ENCODE measurements at places on chromosomes 16 and 17. TPM values are rescaled to one million over a fixed set of nuclear protein-coding genes. Genes with fewer than 3 reads are reported as not detected.
A peak's percentile ranks its signal among the peaks of the same experiment; 100 is the strongest.

The SDR42E1 gene
- 0.10 TPM for polyA plus RNA-seq

DNA sequence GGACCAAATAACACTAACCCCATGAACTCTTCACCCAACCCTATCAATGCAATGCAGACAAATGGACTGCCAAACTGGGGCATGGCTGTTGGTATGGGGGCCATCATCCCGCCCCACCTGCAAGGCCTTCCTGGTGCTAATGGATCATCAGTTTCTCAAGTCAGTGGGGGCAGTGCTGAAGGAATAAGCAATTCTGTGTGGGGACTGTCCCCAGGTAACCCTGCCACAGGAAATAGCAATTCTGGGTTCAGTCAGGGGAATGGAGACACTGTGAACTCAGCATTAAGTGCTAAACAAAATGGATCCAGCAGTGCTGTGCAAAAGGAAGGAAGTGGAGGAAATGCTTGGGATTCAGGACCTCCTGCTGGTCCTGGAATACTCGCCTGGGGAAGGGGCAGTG is 78.9 kb downstream of the TMC6 start:
- no peak for DNase-seq
- H3K4me1 ChIP-seq: no peaks in the 10 kb centered on the region
- H3K27ac ChIP-seq: no peak overlapping the region
- H3K27me3 ChIP-seq: no peaks in the 10 kb centered on the region
- no peaks in the 10 kb centered on the region for H3K36me3 ChIP-seq

GRCh38 chr17:6654841-6655731 is 3.5 kb downstream of the C17orf100 start:
- DNase-seq: peak; percentile 52
- H3K27ac ChIP-seq: no peak overlapping the region
- no peak overlapping the region for H3K4me3 ChIP-seq
- peaks cover under 1% of the 10 kb centered on the region for H3K36me3 ChIP-seq

DNA sequence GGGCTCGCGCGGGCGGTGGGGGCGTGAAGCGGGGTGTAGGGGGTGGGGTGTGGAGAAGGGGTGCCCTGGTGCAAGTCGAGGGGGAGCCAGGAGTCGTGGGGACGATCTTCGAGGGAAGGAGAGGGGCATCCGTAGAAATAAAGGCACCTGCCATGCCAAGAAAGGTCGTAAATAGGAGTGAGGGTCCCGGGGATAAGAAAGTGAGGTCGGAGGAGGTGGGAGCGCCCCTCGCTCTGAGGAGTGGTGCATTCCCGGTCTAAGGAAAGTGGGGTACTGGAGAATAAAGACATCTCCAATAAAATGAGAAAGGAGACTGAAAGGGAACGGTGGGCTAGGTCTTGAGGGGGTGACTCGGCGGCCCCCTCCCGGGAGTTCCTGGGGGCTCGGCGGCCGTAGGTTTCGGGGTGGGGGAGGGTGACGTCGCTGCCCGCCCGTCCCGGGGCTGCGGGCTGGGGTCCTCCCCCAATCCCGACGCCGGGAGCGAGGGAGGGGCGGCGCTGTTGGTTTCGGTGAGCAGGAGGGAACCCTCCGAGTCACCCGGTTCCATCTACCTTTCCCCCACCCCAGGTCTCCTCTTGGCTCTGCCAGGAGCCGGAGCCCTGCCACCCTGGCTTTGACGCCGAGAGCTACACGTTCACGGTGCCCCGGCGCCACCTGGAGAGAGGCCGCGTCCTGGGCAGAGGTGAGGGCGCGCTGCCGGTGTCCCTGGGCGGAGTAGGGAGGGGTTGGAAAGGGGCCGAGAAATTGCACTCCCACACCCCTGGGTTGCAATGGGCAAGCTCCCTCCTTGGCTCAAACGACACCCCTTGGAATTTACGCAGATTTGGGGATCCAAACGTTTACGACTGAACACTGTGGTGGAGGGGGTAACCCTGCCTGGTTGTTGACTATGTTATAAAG is 888 bp downstream of the CDH1 start:
- peaks cover 32% of the 10 kb centered on the region for H3K27me3 ChIP-seq
- no peak overlapping the region for H3K27ac ChIP-seq
- H3K4me3 ChIP-seq: peak overlapping the region; percentile 31
- no peaks in the 10 kb centered on the region for H3K36me3 ChIP-seq
- DNase-seq: no peak
- peaks cover 5% of the 10 kb centered on the region for H3K4me1 ChIP-seq

The RGS11 gene
- polyA plus RNA-seq: 34.9 TPM

The KRT36 gene
- polyA plus RNA-seq: not detected

DNA sequence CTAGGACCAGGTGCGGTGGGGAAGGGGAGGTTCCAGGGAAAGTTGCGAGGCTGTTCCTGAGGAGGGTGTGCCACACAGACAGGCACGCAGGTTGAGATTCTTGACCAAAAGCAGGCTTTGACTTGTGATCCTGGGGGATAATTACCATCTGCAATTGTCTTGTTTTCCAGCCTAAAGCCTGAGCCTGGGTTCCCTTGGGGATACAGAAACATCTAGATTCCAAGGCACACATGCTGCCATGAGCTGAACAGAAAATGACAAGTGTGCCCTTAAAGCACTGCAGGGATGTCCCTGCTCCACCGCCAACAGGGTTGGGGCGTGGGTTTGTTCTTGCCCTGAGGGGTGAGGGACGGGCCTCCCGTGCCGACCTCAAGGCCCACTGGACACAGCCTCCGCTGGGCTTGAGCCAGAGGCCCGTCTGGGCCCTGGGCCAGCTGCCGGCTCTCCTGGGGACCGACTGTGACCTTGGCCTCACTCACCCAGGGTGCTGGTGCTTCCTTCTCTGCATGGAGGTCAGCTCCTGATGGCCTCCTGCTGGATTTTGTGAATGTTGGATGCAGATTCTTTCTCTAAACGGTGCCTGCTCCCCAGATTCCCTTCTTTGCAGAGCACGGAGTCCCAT is 14.0 kb downstream of the CA5A start:
- H3K4me1 ChIP-seq: peaks cover 27% of the 10 kb centered on the region
- peak; percentile 78 for DNase-seq
- peak overlapping the region; percentile 65 for H3K27ac ChIP-seq

DNA sequence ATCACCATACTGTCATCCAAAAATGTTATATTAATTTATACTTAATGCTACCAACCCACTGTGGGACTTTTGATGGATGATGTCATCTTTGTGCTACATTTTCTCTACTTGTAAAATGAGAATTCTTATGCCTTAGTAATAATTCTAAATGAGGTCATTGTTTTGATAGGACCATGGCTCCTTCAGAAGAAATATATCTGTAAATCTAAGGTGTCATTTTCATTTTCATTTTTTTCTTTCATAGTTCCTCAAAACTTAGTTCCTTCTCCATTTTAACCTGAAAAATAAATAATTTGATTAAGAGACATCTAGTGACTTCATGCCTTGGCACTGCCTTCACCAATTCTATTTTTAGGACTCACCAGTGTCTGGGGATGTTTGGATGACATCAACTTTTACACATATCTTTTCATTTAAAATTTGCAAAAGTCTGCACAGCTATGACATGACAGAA is 48.7 kb downstream of the GPRC5B start:
- H3K36me3 ChIP-seq: no peaks in the 10 kb centered on the region
- no peak for DNase-seq
- H3K4me3 ChIP-seq: no peak overlapping the region
- H3K4me1 ChIP-seq: no peaks in the 10 kb centered on the region

DNA sequence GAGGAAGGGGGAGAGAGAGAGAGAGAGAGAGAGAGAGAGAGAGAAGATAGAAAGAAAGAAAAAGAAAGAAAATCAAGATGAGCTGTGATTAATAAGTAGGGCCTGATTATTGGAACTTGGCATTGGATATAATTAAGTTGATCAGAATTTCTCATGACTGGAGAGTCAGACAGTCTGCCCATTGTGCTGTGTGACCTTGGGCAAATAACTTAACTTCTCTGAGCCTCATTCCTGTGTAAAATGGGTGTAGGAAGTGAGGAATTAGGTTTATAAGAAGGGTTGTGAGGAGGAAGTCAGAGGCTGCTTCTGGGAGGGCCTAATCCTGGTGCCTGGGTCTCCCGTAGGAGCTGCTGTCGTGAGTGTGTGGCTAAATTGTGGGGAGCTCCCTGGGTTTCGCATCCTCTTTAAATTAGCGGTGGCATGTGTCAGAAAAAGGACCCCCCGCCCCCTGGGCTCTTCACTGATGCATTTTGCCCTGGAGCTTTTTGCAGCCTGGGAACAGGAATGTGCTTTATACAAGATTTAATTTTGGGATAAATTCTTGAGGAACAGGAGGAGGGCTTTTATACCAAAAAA is 76.0 kb downstream of the CMIP start:
- H3K4me3 ChIP-seq: no peak overlapping the region
- DNase-seq: no peak
- H3K36me3 ChIP-seq: no peaks in the 10 kb centered on the region
- H3K27ac ChIP-seq: no peak overlapping the region
- peaks cover 22% of the 10 kb centered on the region for H3K4me1 ChIP-seq
- H3K27me3 ChIP-seq: no peaks in the 10 kb centered on the region

DNA sequence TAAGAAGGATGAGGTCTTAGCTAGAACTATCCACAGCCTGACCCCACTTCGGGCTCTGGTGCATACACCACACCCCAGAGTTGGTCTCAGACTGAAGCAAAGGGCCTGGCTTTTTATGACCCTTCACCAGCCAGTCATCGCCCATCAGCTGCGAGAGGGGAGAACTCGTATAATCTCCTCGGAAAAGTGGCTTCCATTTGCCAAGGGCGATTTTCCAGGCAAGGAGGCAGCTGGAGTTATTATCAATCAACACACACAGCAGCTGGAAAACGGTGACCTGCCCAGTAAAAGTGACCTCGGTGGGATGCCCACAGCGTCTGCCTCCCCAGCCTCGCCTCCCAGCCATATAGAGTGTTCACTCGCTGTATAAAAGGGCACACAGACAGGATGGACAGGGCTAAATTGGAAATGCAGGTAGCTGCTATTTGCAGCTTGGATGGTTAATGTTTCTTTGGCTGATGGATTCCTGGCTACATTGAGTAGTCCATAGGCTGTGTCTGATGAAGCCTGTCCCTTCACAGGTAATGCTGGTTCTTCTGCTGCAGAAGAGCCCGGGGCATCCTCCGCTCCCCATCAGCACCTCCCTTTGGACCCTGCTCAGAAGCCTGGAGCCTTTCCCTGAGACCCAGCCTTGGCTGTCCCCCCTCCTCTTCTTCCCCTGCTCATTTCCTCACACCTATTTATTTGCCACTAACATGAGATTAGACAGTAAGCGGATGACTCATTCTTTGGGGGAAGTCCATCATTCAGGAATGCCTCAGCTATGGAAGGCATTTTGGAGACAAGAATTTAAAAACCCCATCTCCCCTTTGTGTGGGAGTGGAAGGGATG is 45.7 kb downstream of the TMEM186 start:
- no peaks in the 10 kb centered on the region for H3K27me3 ChIP-seq
- no peak overlapping the region for H3K4me3 ChIP-seq
- peak; percentile 29 for DNase-seq
- H3K36me3 ChIP-seq: peaks cover 3% of the 10 kb centered on the region
- no peak overlapping the region for H3K27ac ChIP-seq
- no peaks in the 10 kb centered on the region for H3K4me1 ChIP-seq

DNA sequence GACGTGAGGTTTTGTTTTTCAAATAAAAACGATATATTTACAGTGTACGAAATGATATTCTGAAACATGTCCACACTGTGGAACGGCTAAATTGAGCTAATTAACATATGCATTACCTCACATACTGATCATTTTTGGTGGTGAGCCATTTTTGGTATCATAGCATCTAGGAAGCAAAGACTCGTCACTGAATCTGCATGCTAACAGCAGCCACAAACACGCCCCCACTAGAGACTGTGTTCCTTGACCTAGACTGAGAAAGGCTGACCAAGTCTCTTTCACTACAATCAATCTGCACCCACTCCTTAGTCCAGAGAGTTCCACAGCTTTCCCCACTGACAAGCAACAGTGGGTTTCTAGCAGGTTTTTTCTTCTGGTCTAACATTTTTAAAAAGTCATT is 29.5 kb downstream of the NPLOC4 start:
- no peak for DNase-seq
- H3K36me3 ChIP-seq: peaks cover 79% of the 10 kb centered on the region
- no peaks in the 10 kb centered on the region for H3K27me3 ChIP-seq
- no peak overlapping the region for H3K27ac ChIP-seq
- peaks cover 3% of the 10 kb centered on the region for H3K4me1 ChIP-seq
- H3K4me3 ChIP-seq: no peak overlapping the region

Measured in adrenal gland (tissue), 19 donors.